ENCODE measurements at places on chromosomes 5 and 9.

- DNase-seq: no peak
Measured at GRCh38 chr9:68643901-68644809, 60.9 kb upstream of the PIP5K1B start.

DNA sequence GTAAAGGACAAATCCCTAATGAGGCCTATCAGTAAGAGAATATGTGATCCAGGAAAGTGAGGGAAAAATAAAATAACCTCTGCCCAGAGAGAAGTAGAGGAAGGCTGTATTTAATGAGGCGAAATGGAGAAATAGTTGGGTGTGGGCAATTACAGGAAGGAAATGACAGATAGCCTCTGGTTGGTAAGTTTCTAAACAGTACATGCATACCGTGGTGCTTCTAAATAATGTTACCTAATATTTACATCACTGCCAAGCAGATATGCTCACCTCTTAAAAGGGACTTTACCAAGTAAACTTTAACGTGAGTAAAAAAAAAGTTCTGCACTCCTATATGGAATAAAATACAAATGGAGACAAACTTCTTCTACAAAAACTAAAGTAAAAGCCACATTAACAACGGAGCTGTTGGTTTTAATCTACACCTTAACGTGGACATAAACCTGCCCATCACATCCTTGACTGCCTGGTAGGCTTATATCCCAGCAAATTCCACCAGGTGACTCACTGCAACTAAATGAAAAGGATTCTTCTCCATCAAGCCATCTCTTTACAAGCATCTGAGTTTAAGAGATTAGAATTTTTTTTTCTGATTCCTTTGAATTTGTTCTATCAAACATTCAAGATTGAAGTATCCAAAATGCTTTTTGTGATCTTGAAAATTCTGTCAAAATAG, 12.4 kb downstream of the NFIL3 start:
- no peak for DNase-seq

DNA sequence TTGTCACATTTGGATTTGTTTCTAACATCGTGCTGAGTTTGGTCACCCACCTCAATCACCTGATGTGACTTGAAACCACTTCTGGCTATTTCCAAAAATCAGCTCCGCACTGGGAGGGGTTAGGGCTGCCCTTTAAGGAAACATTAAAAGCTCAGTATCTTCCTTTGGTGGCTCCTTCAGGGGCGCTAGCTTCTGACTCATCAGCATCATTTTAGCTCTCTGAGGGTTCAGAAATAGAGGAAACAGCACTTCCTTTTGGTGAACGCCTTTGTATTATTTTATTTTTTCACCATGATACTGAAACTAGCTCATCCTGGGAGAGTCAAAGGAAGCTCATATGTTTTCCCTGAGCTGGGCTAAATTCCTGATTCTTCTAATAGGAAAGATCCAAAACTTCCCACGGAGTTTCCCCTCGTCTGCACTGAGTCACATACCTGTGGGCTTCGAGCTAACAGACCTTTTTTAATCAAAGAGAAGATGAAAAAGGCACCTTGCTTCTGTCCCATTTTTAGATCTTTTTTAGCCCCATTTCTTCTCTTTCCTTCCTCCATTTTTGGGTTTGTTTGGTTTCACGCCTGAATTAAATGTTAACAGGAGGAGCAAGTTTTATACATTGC, 48.2 kb downstream of the ROPN1L start:
- DNase-seq: no peak

DNA sequence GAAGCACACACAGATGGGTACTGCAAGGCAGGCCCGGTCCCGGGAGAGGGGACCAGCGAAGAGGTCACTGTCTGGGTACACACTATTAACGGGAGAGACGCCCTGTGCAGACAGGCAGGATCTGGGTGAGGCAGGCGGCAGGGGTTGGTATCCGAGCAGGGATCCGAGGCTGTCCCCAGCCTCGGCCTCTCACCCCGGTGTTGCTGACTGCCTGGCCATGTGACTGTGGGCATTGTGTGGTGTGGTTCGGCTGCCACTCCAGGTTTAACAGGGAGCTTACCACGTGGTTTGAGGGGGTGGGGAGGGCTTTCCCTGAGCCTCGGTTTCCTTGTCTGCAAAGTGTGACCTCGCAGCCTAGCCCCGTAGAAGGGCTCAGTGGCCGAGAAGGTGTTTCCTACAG, 11.1 kb upstream of the RALGDS start:
- DNase-seq: no peak

GRCh38 chr5:63495225-63495624, 467.0 kb downstream of the HTR1A start:
- DNase-seq: no peak

GRCh38 chr5:43410414-43410813, 1.8 kb downstream of the CCL28 start:
- DNase-seq: no peak

- no peak for DNase-seq
Measured at GRCh38 chr5:171750311-171750788, 35.3 kb upstream of the SMIM23 start.

DNA sequence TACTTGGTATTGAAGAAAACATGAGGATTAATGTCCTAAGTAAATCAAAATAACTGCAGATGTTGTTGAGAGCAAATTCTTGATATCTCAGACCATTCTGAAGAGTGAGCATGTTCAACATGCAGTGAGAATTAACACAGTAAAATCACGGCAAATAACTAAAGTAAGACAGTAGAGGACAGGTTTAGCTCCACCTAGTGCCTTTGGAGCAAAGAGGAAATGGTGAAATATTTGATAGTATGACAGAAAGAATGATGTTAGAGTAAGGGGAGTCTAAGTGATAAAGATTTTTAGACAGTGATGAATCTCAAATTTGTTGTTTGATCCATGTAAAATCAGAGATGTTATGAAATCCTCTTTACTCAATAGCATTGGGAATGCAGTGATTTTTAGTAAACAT, 424.2 kb downstream of the TMEM161B start:
- no peak for DNase-seq

DNA sequence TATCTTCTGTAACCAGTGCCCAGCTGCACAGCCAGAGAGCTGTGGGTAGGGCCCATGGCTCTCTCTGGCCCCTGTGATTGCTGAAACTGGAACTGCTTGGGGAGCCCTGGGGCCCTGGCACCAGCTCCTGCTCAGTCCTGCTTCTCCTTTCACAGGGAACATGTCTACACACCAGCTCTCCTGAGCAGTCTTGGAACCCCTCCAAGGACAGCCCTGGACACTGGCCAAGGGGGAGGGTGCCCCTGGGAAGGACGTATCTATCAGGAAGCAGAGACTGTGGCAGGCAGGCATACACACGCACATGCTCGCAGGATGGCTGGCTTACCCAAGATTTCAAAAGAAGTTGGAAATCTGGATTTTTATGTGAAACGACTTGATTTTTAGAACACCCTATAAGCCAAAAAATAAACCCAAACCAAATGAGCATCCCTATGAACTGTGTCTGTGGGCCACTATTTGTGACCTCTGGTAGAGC, 8.8 kb upstream of the TRAF1 start:
- peak; percentile 85 for DNase-seq

- no peak for DNase-seq
Measured at GRCh38 chr5:98416541-98416940, 356.9 kb upstream of the RGMB start.

DNA sequence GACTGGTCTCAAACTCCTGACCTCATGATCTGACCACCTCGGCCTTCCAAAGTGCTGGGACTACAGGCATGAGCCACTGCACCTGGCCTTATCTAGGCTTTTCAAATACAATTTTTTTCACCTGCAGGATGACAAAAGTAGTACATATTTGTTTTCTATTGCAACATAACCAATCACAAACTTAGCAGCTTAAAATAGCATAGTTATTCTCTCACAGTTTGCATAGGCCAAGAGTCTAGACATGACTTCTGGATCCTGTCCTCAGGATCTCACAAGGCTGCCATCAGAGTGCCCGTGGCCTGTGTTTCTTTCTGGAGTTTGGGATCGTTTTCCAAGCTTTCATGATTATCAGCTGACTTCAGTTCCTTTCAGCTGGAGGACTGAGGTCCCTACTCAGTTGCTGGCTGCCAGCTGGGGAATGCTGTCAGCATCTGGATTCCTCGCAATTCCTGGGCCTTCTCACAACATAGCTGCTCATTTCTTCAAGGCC, 348.9 kb downstream of the ARHGEF28 start:
- no peak for DNase-seq

- no peak for DNase-seq
Measured at GRCh38 chr5:151949701-151950308, 25.2 kb upstream of the GLRA1 start.

- DNase-seq: no peak
Measured at GRCh38 chr5:77077829-77078176, 9.3 kb downstream of the ZBED3 start.

- DNase-seq: no peak
Measured at GRCh38 chr5:142319560-142320429, 5.0 kb downstream of the SPRY4 start.

All from NCI-H2081 treated with DMSO at 0.1 percent for 48 hours (cell line).